ENCODE measurements at places on chromosomes 12 and 14.

- no peak for DNase-seq
These were observed 182.4 kb downstream of the ASCL1 start for GRCh38 chr12:103139876-103140275.

DNA sequence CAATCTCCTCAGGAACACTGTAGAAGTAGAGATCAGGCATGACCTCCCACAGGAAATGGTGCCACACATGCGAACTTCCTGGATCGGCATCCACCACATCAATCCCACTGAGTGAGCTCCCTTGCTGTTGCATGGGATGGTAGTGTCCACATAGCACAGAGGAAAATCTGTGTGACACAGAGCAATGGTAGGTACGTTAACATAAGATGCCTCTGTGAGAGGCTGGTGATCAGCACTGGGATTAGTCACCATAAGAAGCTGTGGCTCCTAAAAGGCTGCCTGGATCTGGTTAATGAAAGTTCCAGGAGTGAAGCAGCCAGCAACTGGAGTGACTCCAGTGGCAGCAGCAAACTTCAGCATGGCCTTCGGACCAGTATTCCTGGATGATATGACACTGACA, 21.8 kb downstream of the WDHD1 start:
- no peak for DNase-seq

DNA sequence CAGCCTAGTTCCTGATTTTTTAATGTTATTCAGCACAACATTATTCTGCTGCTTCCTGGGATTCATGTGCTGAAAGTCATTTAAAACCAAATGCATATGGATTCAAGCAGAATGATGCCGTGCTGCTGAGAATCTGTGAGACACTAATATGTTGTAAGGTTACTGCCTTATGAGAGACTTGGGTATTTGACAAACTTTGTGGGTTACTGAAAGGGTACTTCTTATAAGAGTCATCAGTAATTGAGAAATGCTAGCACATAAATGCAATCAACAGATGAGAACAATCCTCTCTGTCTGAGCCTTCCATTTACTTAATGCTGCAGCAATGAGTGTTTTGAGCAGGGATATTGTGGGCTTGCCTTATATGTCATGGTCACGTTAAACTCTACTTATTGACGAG, 175.7 kb downstream of the NPAS3 start:
- DNase-seq = no peak

DNA sequence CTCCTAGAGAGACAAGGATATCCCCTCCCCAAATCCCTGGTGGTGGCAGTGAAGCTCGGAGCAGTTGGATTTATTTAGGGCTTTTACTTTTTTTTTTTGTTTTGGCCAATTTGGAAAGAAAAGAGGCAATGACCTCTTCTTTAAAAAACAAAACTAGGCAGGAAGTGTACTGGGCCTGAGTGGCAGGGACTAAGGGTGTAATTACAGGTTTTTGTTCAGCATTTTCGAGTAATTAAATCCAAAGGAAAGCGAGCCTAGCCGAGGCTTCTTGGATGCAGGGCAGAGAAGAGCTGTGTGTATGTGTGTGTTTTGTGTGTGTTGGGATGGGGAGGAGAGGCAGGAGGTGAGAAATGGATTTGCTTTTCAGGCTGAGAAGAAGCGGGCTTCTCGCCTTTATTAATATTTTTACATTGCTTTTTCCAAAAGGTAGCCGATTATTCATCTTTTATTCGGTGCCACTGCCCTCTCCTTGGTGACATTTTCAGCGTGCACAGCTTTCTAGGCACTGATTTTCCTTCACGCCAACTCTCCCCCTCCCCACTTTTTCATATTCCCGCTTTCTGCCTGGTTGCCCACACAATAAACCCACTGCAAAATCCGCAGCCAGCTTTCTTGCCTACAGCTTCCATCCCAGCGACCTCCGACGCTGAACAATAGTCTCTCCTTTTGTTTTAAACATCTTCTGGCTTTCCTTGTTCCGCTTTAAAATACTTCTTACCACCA, 8.9 kb upstream of the IRF2BPL start:
- no peak for DNase-seq

- no peak for DNase-seq
These were observed 196.1 kb downstream of the SLC15A4 start for GRCh38 chr12:128627659-128628058.

- no peak for DNase-seq
These were observed 84.5 kb downstream of the TAOK3 start for GRCh38 chr12:118288174-118288573.

DNA sequence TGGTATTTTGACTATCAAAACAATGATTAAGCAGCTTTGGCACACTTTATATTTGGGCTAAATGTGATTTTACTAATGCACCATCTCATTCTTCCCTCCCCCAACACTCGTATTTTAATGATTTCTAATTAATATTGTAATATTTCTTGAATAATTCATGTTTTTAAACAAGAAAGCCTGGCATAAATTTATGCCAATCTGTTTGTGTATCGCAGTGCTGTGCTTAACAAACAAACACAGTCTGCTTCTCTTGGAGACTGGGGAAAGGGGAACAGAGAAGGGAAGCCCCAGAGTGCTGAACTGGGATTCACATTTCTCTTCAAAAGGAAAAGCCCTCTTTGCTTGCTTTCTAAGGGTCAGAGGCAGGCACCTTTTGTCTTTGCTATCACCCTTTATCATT, 496.9 kb upstream of the STXBP6 start:
- no peak for DNase-seq

DNA sequence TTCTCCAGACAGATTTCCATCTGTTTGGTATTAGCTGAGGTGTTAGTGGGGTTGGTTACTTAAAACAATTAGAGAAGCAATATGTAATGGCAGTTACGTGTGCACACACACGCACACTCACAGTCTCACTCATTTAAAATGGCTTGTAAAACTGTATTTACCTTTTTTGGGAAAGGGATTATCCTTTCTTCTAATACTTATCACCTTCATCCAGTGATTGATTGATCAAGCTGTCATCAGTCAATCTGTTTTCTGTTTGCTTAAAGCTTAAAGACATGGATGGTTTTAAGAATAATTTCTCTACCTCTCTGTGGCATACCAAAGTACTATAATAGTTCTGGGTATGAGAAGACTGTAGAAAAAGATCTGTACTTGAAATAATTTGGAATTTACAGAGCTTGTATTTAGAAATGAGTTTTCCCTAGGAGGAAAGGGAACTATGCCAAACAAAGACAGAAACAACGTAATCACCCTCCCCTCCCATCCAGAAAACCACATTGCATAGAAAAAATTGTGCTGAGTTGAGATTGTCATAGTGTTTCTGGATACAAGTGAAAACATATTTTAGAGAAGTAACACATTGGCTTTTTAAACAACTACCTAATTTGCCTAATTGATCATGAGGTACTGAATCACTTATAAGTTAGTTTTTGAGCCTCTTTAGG, 455.8 kb downstream of the PCNX1 start:
- no peak for DNase-seq

- DNase-seq = no peak
These were observed 192.8 kb downstream of the GRIN2B start for GRCh38 chr12:13788626-13789025.

- no peak for DNase-seq
These were observed 2.8 kb downstream of the GNS start for GRCh38 chr12:64756376-64756775.

GRCh38 chr14:32201816-32202490, at the start of gene RNU6-7:
RNU6-7 (plus strand) TSS chr14:32202045.
- DNase-seq = peak; percentile 44

GRCh38 chr14:75715926-75716780, 55.1 kb downstream of the TTLL5 start:
- no peak for DNase-seq

DNA sequence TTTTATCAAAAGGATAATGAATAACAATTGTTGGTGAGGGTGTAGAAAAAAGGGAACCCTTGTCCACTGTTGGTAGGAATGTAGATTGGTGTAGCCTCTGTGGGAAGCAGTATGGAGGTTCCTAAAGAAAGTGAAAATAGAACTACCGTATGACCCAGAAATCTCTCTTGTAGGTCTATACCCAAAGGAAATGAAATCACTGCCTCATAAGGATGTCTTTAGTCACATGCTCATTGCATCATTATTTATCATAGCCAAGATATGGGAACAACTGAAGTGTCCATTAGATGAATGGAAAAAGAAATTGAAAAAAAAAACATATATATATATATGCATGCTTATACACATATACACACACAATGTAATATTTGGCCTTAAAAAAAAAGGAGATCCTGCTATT, 158.8 kb upstream of the NPAS3 start:
- no peak for DNase-seq

- DNase-seq = no peak
These were observed 41.6 kb downstream of the ACACB start for GRCh38 chr12:109157986-109158385.

DNA sequence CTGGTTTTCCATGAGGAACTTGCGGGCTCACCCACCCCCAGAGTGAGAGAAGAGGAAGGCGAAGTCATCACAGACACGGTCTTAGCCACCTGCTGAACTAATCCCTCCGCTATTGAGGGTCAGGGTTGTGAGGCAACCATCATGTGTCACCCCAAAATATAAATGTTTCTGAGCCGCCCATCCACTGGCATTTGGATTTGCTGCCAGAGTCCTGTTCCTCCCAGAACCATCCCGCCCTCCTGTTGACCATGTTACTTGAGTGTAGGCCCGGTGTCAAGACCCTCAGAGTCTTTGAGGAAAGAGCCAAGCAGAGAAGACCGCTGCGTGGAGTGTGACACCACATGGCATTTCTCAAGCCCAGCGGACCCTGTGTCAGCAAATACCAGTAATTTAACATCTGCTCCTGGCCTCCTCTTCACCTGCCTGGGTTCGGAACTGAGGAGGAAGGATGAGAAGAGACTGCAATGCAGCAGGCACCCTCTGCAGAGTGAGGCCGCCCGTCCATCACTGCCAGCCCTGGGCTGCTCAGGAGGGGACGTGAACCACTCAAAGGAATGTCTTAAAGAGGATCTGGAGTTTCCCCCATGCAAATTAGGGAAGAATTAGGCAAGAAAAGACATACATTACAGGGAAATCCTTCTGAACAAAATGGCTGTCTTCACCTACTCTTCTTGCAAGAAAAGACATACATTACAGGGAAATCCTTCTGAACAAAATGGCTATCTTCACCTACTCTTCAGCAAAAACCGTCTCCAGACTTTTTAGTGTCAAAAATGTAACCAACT, 100.4 kb downstream of the FBXL14 start:
- DNase-seq = no peak

Data from activated T-cell treated with anti-CD3 and anti-CD28 coated beads for 24 hours (primary cell).